ENCODE measurements at places on chromosomes 12 and 14. TPM values are rescaled to one million over a fixed set of nuclear protein-coding genes. Genes with fewer than 3 reads are reported as not detected.

The KCNJ8 gene
- 2.1 TPM for total RNA-seq

The TAS2R9 gene
- 0.09 TPM for total RNA-seq

The RPS6KA5 gene
- total RNA-seq: 8.0 TPM

The GPX2 gene
- total RNA-seq: not detected

The SHMT2 gene
- 233 TPM for total RNA-seq

The RPL41 gene
- 12,570 TPM for total RNA-seq

The TPPP2 gene
- not detected for total RNA-seq

The NOVA1 gene
- 16.9 TPM for total RNA-seq

The PGF gene
- 0.36 TPM for total RNA-seq

The LMBR1L gene
- 20.2 TPM for total RNA-seq

The GPR84 gene
- not detected for total RNA-seq

The IAPP gene
- not detected for total RNA-seq

The A2M gene
- 0.54 TPM for total RNA-seq

The KIF26A gene
- total RNA-seq: not detected

The PIWIL1 gene
- not detected for total RNA-seq

The E2F7 gene
- 2.3 TPM for total RNA-seq

The GUCY2C gene
- not detected for total RNA-seq

All from fibroblast of the aortic adventitia (primary cell).